Activated CD8-positive, alpha-beta memory T cell treated with anti-CD3 and anti-CD28 coated beads for 4 hours (primary cell): ENCODE measurements at places on chromosomes 1 and 21.

- no peak for DNase-seq
Measured at GRCh38 chr1:203516184-203516583, 22.2 kb downstream of the OPTC start.

DNA sequence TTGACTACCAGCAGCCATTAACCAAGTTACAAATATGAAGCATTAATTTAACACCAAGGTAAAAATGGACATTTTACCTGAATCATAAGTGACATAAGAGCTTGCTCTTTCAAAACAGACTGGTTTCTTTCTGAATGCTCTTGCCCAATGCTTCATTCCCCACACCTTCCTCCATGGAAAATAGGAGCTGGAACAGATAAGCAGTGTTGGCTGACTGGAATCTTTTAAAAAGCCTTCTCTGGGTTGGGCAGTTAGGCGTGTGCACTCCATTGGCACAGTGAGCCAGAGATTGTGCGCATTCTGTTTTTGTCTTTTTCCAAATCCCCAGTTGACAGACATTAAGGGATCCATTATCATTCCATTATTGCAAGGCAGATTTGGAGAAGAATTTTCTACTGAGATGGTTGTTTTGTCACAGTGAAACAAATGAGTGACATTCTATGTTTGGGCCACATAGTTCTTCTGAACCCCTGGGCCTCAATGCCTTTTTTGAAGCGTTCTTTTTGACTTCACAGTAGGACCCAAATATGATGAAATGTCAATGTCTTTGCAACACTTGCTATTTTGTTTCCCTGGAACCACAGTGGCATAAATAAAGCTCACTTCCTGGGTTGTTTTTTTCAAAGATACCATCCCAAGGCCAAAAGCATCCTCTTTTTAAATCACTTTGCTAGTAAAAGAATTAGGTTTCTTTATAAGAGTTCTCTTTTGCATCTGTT, 32.3 kb downstream of the LRRC8B start:
- DNase-seq, result no peak

- no peak for DNase-seq
Measured at GRCh38 chr1:17680308-17680707, 74.8 kb upstream of the ACTL8 start.

GRCh38 chr21:15057285-15057684, 7.5 kb downstream of the NRIP1 start:
- no peak for DNase-seq

- DNase-seq, result no peak
Measured at GRCh38 chr1:15068997-15069396, 84.5 kb upstream of the TMEM51 start.

- no peak for DNase-seq
Measured at GRCh38 chr1:25782608-25783201, 17.3 kb upstream of the SELENON start.

DNA sequence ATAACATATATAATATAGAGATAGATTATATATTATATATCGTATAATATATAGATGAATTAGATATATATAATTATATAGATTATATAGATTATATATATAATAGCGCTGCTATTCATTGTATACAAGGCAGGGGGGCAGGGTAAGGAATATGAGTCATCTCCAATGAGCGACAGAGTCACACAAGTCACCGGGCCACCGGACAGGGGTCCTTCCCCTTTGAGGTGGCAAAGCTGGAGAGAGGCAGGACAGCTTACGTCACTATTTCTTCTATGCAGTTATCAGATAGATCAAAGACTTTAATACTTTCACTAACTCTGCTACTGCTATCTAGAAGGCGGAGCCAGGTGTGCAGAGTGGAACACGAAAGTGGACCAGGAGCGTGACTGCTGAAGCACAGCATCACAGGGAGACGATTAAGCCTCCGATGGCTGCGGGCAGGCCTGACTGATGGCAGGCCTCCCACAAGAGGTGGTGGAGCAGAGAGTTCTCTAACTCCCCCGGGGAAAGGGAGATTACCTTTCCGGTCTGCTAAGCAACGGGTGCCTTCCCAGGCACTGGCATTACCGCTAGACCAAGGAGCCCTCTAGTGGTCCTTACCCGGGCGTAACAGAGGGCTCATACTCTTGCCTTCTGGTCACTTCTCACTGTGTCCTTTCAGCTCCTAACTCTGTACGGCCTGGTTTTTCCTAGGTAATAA, 2154.7 kb downstream of the MRPL39 start:
- DNase-seq, result no peak

GRCh38 chr1:220368352-220369265, 96.4 kb upstream of the RAB3GAP2 start:
- DNase-seq, result no peak

- no peak for DNase-seq
Measured at GRCh38 chr1:218480137-218480536, 135.0 kb downstream of the TGFB2 start.

DNA sequence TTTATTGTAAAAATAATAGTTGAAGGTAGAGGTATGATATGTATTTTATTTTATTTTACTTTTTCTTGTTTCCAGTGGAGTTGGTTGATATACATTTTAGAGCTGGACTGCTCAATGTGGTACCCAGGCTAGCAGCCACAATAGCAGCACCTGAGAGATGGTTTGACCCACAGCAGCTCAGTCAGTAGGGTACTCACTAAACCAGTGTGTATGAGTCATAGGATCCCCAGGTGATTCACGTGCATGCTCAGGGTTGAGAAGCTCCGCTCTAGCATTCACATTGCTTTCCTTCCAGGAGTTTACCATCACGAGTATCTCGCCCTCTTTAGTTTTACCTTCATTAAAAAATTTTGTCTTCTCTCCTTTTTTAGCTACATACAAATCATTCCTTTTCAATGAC, 96.0 kb upstream of the PAXBP1 start:
- no peak for DNase-seq

GRCh38 chr1:3026581-3027391, 5.5 kb downstream of the ACTRT2 start:
- no peak for DNase-seq

DNA sequence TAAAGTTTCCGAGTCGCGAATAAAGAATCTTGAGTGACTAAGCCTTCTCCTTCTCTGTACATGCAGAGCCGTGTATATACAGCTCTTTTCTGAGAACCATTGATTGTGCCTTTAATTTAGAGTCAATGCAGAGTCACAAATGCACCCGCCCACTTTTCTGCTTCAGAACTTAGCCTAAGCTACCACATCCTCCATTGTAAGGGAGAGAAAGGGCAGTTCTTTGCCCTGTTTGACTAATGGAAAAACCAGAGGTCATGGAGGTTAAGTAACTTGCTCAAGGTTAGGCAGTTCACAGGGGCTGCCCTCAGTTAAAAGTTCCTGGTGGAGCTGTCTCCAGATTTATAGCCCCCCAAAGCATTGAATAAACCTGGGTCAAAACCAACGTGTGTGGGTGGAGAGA, 139.6 kb downstream of the TOMM20 start:
- no peak for DNase-seq

- DNase-seq, result no peak
Measured at GRCh38 chr21:41135746-41136145, 32.2 kb upstream of the BACE2 start.

- DNase-seq, result no peak
Measured at GRCh38 chr1:1309251-1310108, 1.1 kb downstream of the PUSL1 start.

- DNase-seq, result no peak
Measured at GRCh38 chr1:82542141-82542540, 741.4 kb downstream of the ADGRL2 start.

GRCh38 chr1:40997096-40997495, 17.6 kb downstream of the CTPS1 start:
- no peak for DNase-seq

GRCh38 chr1:210394281-210394821, 65.6 kb downstream of the HHAT start:
- DNase-seq, result no peak

DNA sequence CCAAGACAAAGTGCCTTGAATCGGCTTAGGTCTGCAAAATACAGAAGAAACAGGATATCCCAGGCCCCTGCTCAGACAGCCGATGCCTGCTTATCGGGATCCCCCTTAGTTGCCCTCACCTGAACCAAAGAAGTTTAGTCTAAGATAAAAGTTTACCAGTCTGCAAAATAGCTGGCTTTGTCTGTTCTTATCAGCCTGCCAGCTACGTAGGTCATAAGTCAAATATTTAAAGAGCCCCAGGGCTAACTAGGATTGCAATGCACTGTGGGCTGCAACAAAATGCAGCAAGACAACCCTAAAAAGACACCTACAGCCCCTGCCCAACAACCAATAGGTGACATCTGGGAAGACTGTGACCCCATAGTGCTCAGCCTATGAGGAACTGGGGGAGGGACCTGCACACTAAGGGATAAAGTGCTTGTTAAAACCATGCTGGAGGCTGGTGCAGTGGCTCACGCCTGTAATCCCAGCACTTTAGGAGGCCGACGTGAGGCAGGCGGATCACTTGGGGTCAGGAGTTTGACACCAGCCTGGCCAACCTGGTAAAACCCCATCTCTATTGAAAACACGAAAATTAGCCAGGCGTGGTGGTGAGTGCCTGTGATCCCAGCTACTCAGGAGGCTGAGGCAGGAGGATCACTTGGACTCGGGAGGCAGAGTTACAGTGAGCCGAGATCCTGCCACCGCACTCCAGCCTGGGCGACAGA, 27.4 kb downstream of the LRRC3 start:
- no peak for DNase-seq

- DNase-seq, result no peak
Measured at GRCh38 chr1:38852780-38853179, 6.8 kb downstream of the RRAGC start.

- no peak for DNase-seq
Measured at GRCh38 chr1:32536117-32536516, 3.1 kb upstream of the ZBTB8A start.

DNA sequence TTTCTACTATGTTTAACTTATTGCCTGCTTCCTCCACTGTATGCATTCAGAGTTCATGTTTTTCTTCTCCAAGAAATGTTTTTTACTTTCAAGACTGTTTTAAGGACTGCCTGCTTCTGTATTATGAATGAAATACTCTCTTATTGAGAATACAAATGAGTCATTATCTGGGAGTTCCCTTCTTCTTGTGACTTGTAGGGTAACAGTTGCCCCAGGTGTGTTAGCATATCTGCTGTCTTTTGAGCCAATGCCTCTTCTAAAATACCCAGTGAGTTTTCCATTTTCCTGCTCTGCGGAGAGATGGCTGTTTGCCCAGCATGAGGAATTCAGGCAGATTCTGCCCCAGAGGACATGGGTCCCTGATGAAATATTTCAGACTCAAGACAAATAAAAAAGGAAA, 34.1 kb upstream of the ST6GALNAC5 start:
- no peak for DNase-seq

- no peak for DNase-seq
Measured at GRCh38 chr1:29298246-29298645, 61.9 kb downstream of the PTPRU start.

DNA sequence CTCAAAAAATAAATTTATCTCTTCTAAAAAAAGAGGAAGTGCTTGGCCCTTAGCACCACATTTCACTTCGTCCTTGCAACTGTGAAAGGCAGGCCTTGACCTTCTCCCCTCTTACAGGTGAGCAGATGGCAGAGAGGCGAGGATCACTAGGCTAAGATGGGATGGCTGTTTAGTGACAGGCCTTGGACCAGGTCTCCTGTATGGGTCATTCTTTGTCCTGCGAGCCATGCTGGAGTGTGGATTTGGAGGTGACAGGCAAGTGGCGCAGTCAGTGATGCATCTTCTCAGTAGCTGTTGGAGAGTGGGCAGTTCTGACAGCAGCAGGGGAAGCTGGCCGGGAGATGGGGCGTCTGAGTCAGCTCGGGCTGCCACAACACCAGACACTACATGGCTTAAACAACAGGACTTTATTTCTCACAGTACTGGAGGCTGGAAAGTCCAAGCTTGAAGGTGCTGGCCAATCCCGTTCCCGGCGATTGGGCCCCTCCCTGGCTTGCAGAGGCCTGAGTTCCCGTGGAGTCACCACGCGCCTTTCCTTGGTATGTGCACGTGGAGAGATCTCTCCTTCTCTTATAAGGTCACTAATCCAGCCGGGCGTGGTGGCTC, 16.5 kb downstream of the SLC27A3 start:
- no peak for DNase-seq

GRCh38 chr1:40988280-40988679, 8.8 kb downstream of the CTPS1 start:
- no peak for DNase-seq

DNA sequence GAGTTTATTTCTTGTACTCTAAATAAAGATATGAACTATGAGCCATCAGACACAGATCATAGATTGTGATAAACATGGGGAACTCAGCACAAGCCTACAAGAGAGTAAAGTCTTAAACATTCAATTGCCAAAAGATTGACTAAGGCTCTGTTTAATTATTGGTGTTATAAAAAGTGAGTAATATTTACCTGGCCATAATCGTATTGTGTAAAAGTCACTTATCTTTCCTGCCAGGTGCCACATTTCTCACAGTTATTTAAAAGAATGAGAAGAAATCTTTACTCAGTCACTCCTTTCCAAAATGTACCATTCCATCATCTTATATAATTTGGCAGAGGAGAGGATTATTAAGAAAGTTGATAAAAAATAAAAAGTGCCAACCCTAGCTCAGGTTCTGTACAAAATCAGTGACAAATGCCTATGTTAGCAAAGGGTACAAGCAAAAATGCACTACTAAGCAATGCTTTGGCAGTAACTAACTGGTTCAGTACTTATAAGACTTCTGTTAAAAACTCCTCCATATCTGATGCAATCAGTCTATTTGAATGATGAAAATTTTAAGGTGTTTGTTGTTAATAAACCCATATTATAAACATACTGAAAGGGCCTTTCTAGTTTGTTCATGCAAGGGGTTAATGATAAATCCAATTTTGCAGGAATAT, 5.8 kb upstream of the NR5A2 start:
- DNase-seq, result no peak

- DNase-seq, result no peak
Measured at GRCh38 chr21:42644223-42645208, 8.9 kb upstream of the PDE9A start.

GRCh38 chr1:87599569-87599968, 270.9 kb downstream of the LMO4 start:
- no peak for DNase-seq

GRCh38 chr1:211710566-211711314, 35.3 kb upstream of the NEK2 start:
- DNase-seq, result no peak

DNA sequence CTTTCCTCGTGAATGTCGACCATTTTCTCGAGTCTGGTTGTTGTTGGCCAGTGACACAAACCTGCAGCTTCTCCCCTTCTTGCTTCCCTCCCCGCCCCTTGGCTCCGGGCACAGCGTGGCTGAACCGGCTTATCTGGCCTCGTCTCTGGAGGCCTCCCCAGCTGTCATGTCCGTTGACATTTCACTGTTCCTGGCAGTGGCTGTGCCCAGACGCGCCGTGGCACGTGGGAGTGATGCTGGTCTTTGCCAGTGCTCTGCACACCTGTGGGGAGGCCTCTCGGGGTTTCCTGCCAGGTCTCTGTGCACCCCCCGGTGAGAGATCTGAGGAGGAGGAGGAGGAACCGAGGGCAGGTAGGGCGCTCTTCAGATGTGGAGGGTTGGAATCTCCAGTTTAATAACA, 23.7 kb downstream of the SKI start:
- no peak for DNase-seq

GRCh38 chr1:43573066-43573800, 42.5 kb downstream of the PTPRF start:
- DNase-seq, result no peak

GRCh38 chr1:202576816-202577215, 133.4 kb downstream of the SYT2 start:
- DNase-seq, result no peak
